GM19239 (cell line): ENCODE measurements at places on chromosomes 1 and 21.

GRCh38 chr1:25472471-25472870 is 41.8 kb downstream of the MACO1 start:
- no peak for DNase-seq

GRCh38 chr1:11142618-11143391 is 43.1 kb upstream of the EXOSC10 start:
- no peak for DNase-seq

DNA sequence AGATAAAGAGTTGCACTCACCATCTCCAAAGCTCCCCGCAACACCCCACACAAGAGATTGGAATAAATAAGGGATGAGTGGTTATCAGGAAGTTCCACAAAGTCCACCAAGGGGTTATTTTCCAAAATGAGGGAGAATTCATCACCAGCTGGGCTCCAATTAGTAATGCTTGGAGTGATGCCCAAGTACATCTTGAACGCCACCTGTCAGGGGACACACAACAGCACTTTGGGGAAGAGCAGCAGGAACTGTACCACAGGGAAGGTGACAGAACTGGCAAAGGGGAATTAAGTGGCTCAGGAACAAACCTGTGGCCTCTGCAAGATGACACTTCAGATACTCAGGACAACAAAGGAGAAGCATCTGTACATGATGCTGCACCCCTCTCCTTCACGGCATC is 11.5 kb downstream of the TRAPPC3 start:
- no peak for DNase-seq

DNA sequence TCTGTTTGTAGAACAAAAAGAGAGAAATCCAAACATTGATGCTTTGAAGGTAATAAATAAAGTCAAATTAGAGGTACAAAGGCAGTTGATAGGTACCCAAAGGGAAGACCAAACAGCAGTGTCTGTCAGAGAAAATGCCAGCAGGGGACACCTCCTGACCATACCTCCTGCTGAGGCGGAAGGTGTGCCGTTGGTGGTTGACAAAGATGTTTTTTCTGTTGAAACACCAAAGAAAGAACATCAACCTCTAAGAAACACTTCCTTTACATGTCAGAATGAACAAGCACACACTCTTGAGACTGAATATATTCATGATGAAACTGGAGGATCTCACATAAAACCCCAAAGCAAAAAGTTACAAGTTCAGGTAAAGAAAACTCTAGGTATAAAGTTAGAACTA is 128.3 kb downstream of the MACF1 start:
- DNase-seq = no peak

DNA sequence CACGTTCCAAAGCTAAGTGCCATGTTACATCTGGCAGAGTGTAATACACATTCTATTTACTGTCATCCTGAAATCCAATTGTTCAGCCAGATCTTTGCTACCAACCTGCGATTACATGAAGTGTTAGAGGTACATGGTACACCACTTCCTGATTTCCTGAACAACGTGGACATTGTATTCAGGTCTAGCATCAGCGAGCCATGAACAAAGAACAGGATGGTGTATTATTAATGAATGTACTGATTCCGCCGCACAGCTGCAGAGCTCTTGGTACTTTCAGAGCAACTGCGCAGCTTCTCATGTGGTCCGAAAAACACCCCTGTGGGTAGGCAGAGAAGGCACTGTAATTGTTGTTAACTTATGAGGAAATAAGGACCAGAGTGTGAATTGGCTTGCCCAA is 511.4 kb downstream of the AJAP1 start:
- no peak for DNase-seq

GRCh38 chr1:145692785-145693443 is 14.3 kb downstream of the PDZK1 start:
- no peak for DNase-seq

- no peak for DNase-seq
These were observed 5.2 kb downstream of the TMCO1 start for GRCh38 chr1:165763442-165763841.

DNA sequence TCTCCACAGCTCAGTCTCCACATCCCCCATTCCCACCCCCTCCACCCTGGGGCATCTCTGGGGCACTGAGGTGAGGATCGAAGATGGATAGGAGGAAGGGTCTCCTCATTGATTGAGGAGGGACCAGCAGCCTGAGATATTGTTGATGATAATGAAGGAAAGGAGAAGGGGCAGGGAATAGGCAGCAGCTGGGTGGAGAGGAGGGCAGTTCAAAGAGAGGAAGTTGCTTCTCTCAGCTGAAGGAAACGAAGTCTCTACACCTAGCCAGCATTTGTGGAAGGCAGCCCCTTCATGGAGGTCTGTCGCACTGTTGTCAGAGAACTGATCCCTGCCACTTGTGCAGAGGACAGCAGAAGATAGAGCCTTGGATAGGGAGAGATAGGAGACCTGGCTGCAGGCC is 5.7 kb downstream of the KNCN start:
- no peak for DNase-seq

GRCh38 chr1:23303524-23303923 is 40.6 kb downstream of the HNRNPR start:
- DNase-seq = no peak

DNA sequence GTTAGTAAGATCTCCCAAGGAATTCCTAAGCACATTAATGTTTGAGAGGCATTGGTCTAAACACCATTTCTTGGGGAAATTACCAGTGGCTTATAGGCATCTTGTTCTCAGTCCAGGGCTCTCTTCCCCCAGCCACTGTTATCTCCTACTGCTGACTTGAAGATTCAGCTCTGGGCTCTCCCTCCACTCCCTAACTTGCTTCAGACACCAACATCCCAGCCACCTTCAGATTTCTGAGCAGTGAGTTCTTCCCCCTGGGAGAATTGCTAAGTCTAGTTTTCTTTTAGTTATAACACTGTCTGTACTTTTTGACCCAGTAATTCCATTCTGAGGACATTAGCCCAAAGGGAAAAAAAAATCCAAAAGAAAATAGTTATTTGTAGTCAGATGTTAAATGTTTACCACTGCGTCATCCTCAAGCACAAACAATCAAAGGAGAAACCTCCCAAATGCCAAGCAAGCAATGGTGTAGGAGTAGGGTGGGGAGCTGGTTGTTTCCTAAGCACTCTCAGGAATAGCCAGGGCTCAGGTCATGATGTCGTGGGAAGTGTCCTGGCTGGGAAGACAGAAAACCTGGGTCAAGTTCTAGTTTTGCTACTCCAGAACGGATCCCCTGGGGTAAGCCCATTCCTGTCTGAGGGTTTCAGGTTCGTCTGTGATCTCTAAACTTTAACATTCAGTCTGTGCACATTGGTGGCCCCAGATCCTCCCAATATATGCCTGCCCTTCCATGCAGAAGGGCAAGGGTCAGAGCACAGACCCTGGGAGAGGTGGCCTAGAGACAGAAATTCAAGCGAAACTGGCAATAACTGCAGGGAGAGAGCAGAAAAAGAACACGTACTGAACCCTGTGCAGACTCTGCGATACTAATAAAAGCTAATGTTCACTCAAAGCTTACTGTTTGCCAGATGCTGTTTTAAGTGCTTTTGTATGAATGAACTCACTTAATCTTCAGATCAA is 191.1 kb upstream of the FGGY start:
- DNase-seq = no peak

- DNase-seq = no peak
These were observed 355.2 kb downstream of the VAV3 start for GRCh38 chr1:107609808-107610207.
